Endothelial cell of umbilical vein (primary cell): ENCODE measurements at places on chromosomes 6 and 20. TPM values are rescaled to one million over a fixed set of nuclear protein-coding genes. Genes with fewer than 3 reads are reported as not detected.

The MYH7B gene
- total RNA-seq: 0.07 TPM in 1 of 2 replicates, not detected in the other

The EEF1A2 gene
- total RNA-seq: 2.9 and 3.4 TPM in 2 replicates

The BFSP1 gene
- total RNA-seq: 3.7 and 5.2 TPM in 2 replicates

The SCRT2 gene
- not detected in 2 replicates for total RNA-seq

The ATP6V1G2 gene
- 0.84 and 1.4 TPM in 2 replicates for total RNA-seq

DNA sequence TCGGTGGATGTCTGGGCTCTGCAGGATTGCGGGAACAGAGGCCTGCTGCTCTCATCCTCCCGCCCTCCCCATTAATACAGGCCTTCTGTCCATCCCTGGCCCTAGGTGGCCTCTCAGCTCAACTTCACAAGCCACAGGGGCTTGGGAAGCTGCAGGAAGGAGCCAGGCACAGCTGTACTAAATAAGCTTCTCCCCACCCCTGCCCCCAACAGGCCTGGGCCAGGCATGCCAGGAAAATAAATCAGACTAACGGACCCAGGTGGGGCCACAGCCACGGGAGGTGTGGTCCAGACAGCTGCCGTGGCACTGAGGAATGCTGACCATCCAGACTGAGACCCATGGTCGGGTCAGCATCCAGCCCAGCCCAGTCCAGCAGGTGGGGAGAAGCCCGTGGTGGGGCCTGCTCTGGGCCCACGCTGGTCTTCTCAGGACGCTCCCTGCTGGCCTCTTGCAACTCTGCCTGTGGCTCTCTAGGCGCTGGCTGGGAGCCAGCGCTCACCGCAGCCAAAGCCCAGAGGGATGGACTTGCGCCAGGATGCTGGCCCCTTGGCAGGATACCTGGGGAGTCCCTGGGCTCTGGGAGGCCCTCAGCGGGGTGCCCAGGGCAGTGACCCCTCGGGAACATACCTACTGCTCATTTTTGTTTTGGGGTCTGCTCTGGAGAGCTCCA lies 8.6 kb upstream of the YTHDF1 start:
- H3K36me3 ChIP-seq: no peaks in the 10 kb centered on the region
- H3K27me3 ChIP-seq: peaks cover 5% of the 10 kb centered on the region
- no peak overlapping the region for H3K4me3 ChIP-seq

DNA sequence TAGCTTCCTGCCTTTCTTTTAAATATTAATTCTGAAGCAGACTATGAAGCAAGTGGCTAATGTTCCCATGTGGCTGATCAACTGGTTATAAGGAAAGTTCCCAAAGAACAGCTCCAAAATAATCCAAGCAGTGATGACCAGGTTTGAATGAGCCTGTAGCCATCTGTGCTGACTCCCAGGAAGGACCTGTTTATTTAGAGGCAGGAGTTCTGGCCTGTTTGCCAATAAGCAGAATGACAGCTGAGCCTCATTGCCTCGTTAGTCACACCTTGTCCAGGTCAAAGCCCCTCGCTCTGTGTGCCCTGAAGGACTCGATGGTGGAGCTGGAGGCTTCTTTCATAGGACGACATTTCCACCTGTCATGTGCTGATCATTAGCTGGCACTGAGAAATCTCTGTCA lies 97.4 kb downstream of the TMEM170B start:
- H3K4me3 ChIP-seq: no peak overlapping the region
- H3K27me3 ChIP-seq: no peaks in the 10 kb centered on the region
- DNase-seq: no peak
- H3K36me3 ChIP-seq: no peaks in the 10 kb centered on the region

GRCh38 chr20:37395921-37396415 lies 50.0 kb downstream of the SRC start:
- no peak overlapping the region for H3K27ac ChIP-seq
- peaks cover 9% of the 10 kb centered on the region for H3K36me3 ChIP-seq
- H3K4me3 ChIP-seq: no peak overlapping the region
- DNase-seq: no peak
- H3K4me1 ChIP-seq: peaks cover 10% of the 10 kb centered on the region

GRCh38 chr20:14882157-14882556 lies 544.7 kb upstream of the FLRT3 start:
- H3K4me3 ChIP-seq: no peak overlapping the region
- H3K27me3 ChIP-seq: no peaks in the 10 kb centered on the region
- peaks cover 16% of the 10 kb centered on the region for H3K4me1 ChIP-seq
- no peaks in the 10 kb centered on the region for H3K36me3 ChIP-seq

DNA sequence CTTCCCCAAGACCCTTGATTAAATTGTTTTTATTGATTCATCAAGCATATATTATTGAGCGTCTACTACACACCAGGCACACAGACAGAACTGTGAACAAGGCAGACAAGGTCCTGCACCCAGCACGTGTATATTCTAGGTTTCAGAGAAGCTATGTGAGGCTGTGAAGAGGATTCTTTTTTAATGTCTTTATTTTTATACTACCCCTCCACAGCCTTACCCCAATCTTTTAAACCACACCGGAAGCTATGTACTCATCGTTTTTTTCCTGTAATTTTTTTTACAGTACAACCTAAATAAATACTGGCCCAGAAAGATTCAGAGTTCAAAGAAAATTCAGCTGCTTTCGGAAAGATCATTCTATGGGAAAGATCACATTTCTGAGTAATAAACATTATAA lies 10.0 kb downstream of the SGK1 start:
- no peak overlapping the region for H3K27ac ChIP-seq
- H3K27me3 ChIP-seq: no peaks in the 10 kb centered on the region
- H3K4me1 ChIP-seq: no peaks in the 10 kb centered on the region
- no peaks in the 10 kb centered on the region for H3K36me3 ChIP-seq

GRCh38 chr6:95877480-95877879 lies 138.3 kb upstream of the FUT9 start:
- no peak for DNase-seq
- no peaks in the 10 kb centered on the region for H3K36me3 ChIP-seq
- H3K27me3 ChIP-seq: no peaks in the 10 kb centered on the region
- H3K4me3 ChIP-seq: no peak overlapping the region
- H3K27ac ChIP-seq: no peak overlapping the region
- no peaks in the 10 kb centered on the region for H3K4me1 ChIP-seq

DNA sequence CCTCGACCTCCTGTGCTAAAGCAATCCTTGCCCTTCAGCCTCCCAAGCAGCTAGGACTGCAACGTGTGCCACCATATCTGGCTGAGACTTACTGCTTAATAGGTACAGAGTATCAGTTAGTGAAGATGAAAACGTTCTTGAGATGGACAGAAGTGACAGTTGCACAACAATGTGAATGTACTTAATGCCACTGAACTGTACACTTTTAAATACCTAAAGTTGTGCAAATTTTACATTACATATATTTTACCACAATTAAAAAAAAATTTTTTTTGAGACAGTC lies 25.9 kb downstream of the NUDT3 start:
- no peak overlapping the region for H3K27ac ChIP-seq
- H3K27me3 ChIP-seq: no peaks in the 10 kb centered on the region
- peaks cover 23% of the 10 kb centered on the region for H3K4me1 ChIP-seq
- DNase-seq: no peak
- H3K4me3 ChIP-seq: no peak overlapping the region
- no peaks in the 10 kb centered on the region for H3K36me3 ChIP-seq

- H3K36me3 ChIP-seq: no peaks in the 10 kb centered on the region
- no peak overlapping the region for H3K27ac ChIP-seq
- no peaks in the 10 kb centered on the region for H3K4me1 ChIP-seq
- H3K27me3 ChIP-seq: no peaks in the 10 kb centered on the region
Measured at GRCh38 chr20:39518654-39519053, 556.5 kb downstream of the DHX35 start.

DNA sequence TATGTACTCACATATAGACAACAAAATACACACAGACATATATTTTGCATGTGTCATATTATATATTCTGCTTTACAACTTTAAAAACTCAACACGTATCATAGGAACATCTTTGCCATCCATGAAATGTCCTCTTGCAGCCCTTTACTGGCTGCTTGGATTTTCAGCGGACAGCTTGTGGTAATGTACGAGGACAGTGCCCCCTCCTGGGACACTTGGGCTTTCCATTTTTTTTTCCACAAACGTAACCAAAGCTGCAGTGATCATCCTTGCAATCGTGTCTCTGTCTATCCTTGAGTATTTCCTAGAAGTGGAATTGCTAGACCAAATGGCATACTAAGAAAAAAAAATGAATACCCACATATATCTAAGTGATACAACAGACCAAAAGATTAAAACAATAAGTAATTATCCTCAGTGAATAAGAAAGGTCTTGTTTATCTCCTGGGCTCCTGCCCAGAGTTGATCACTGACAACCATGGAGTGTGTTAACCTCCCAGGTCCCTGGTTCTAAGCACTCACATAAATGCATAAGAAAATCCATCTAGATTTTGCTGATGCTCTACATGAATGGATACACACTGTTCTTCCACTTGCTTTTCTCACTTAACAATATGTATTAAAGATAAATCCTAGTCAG lies 18.1 kb downstream of the BPI start:
- no peaks in the 10 kb centered on the region for H3K4me1 ChIP-seq
- H3K4me3 ChIP-seq: no peak overlapping the region
- H3K27me3 ChIP-seq: peaks cover 5% of the 10 kb centered on the region
- DNase-seq: peak; percentile 69
- H3K36me3 ChIP-seq: no peaks in the 10 kb centered on the region

- H3K4me3 ChIP-seq: no peak overlapping the region
- DNase-seq: no peak
- peaks cover 4% of the 10 kb centered on the region for H3K4me1 ChIP-seq
- no peak overlapping the region for H3K27ac ChIP-seq
- peaks cover 78% of the 10 kb centered on the region for H3K27me3 ChIP-seq
- H3K36me3 ChIP-seq: no peaks in the 10 kb centered on the region
Measured at GRCh38 chr6:28812778-28813569, 110.8 kb downstream of the TRIM27 start.

GRCh38 chr20:58150772-58151171 lies 77.7 kb downstream of the ANKRD60 start:
- H3K36me3 ChIP-seq: no peaks in the 10 kb centered on the region
- no peak for DNase-seq
- H3K27me3 ChIP-seq: peaks cover 6% of the 10 kb centered on the region
- no peaks in the 10 kb centered on the region for H3K4me1 ChIP-seq
- H3K4me3 ChIP-seq: no peak overlapping the region

GRCh38 chr6:156880913-156881312 lies 103.7 kb downstream of the ARID1B start:
- DNase-seq: no peak
- no peak overlapping the region for H3K4me3 ChIP-seq

DNA sequence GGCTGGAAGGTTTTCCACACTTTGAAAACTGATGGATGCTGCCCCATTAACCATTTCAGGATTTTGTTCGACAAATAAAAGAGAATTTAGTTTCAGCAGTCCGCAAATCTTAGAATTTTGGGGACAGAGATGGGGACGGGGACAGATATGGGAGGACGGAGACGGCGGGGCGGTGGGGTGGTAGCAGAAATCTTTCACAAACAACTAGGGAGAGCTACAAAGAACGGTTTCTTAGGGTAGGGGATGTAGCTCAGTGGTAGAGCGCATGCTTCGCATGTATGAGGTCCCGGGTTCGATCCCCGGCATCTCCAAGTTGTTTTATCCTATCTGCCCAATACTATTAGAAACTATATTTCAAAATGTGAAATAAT lies 15.1 kb downstream of the HMGN4 start:
- no peaks in the 10 kb centered on the region for H3K36me3 ChIP-seq
- peaks cover 13% of the 10 kb centered on the region for H3K4me1 ChIP-seq
- peak overlapping the region; percentile 39 for H3K4me3 ChIP-seq

DNA sequence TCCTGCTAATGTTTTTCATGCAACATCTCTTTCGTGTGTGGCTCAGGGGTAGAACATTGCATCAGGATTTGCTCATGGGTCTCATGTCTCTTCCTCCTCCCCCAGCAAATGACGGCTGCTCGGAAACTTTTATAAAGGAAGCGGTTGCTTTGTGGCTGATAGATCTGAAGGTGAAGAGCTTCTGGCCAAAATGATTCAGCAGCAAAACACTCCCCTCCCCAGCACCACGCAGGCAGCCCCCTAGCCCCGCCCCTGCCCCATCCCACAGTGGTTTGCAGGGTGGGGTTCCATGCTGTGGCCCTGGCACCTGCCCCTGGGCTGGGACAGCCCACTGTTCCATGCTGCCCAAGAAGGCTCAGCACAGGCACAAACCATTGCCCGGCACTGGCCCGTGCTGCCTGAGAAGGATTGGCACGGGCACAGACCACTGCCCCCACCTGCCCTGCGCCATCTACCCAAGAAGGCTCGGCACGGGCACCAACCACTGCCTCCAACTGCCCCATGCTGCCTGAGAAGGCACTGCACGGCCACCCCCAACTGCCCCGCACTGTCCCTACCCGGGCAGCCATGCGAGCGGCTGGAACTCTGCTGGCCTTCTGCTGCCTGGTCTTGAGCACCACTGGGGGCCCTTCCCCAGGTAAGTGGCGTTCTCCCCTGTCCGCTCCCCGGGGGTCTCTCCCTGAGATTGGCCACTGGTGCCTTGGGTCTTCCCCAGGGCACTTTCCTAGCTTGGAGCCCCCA lies at the start of gene CST7:
TSS of gene CST7 (plus strand) at position 331 of the 741 bp plus-strand sequence. CDS start at position 568, 237 bp downstream.
- no peaks in the 10 kb centered on the region for H3K36me3 ChIP-seq
- no peak within 1 kb of the TSS for H3K4me3 ChIP-seq
- no peak within 1 kb of the TSS for H3K27ac ChIP-seq
- DNase-seq: no peak

DNA sequence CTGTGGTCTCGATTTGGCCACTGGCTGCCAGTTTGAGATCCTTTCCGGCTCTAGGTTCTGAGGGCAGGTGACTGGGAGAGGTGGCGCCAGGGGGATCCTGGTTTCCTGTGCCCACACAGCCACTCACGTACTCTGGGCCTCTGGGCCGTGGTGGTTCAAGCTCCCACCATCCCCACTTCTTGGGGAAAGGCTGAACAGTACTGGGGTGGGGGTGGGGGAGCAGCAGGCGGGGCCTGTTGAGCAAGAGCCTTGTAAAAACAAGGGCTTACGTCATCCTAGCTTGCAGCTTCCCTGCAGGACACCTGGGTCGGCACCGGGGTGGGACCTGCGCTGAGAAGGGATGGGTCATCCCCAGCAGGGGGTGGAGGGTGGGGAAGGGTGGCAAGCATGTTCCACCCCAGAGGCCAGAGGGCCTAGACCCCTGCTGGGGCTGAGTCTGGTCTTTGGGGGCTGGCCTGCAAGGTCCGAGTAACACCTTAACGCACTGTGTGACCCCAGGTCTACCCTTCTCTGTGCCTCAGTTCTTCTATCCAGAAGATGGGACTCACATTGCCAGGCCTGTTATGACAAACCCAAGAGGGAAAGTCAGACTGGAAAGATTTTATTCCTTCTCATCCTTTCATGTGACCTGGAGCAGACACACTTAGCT lies 3.1 kb upstream of the CEBPB start:
- H3K27me3 ChIP-seq: peaks cover 2% of the 10 kb centered on the region
- no peak overlapping the region for H3K4me3 ChIP-seq
- peaks cover 2% of the 10 kb centered on the region for H3K4me1 ChIP-seq
- no peak overlapping the region for H3K27ac ChIP-seq
- no peaks in the 10 kb centered on the region for H3K36me3 ChIP-seq

GRCh38 chr20:46298374-46298773 lies 9.9 kb downstream of the CDH22 start:
- no peaks in the 10 kb centered on the region for H3K4me1 ChIP-seq
- no peaks in the 10 kb centered on the region for H3K36me3 ChIP-seq
- no peaks in the 10 kb centered on the region for H3K27me3 ChIP-seq
- no peak for DNase-seq
- H3K4me3 ChIP-seq: no peak overlapping the region
